ENCODE measurements at places on chromosomes 1 and 21. TPM values are rescaled to one million over a fixed set of nuclear protein-coding genes. Genes with fewer than 3 reads are reported as not detected.

DNA sequence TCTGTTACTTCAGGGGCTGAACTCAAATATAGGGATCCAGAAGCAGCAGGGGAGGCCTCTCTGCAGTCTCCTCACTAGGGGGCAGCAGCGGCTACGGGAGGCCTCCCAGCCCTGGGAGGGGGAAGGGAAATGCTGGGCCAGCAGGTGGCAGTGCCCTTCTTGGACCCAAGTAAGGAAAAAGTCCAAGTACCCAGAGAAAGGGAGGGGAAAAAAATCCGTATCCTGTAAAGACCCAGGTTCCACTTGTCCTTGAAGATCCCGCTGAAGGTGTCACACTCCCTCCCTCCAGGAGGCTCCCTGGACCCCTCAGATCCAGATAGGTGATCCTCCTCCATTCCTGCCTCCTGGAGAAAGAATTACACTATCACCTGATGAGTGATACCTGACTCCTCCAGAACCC is 14.1 kb upstream of the NUAK2 start:
- H3K27ac ChIP-seq: no peak overlapping the region
- H3K36me3 ChIP-seq: no peaks in the 10 kb centered on the region
- no peaks in the 10 kb centered on the region for H3K4me1 ChIP-seq
- no peak overlapping the region for H3K4me3 ChIP-seq
- no peak for DNase-seq

GRCh38 chr1:9882296-9882944 is 27.6 kb downstream of the CTNNBIP1 start:
- H3K36me3 ChIP-seq: no peaks in the 10 kb centered on the region
- H3K27me3 ChIP-seq: no peaks in the 10 kb centered on the region
- H3K4me1 ChIP-seq: no peaks in the 10 kb centered on the region
- DNase-seq: no peak

DNA sequence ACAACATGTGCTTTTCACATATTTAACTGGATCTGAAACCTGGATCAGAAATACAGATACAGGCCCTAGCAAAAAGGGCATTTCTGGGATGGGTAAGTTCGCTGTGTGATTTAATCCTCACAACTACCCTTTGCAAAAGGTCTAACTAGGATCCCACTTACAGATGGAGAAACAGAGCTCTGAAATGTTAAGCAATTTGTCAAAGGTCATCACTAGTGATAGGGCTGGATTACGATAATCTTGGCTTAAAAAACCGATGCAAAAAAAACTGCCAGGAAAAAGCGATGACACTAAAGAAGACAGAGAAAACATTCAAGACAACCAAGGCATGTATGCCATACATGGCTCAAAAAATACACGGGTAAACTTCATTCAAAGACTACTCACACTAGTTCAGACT is 29.9 kb downstream of the AHCTF1 start:
- no peak for DNase-seq
- no peak overlapping the region for H3K4me3 ChIP-seq
- no peaks in the 10 kb centered on the region for H3K27me3 ChIP-seq
- H3K36me3 ChIP-seq: peaks cover 95% of the 10 kb centered on the region
- no peaks in the 10 kb centered on the region for H3K4me1 ChIP-seq
- H3K27ac ChIP-seq: no peak overlapping the region

DNA sequence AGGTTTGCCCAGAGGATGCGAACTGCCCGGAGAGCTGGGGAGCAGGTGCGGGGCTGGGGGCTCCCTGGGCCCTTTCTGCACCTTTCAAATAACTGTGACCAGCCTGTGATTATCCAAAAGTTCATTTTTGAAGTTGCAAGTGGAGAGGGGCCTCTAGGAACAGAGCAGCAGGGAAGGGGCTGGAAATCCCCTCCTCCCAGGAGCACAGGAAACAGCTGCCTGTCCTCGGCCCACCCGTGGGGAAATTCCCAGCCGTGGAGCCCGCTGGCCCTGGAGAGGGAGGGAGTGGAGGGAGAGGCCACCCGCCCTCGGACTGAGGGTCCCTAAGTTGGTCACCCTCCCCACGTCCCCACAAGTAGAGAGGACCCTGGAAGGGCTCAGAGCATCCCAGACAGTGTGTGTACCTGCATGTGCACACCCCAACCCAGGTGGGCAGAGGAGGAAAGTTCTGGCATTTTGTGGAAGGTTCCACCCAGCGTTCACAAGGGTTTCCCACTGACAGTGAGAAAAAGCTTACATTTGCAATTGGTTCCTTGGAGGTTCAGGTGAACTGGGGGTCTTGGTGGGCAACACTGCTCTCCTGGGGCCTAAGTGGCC is 1.2 kb upstream of the TNFRSF4 start:
- H3K4me3 ChIP-seq: no peak overlapping the region
- H3K4me1 ChIP-seq: no peaks in the 10 kb centered on the region
- H3K27ac ChIP-seq: no peak overlapping the region
- peaks cover 33% of the 10 kb centered on the region for H3K36me3 ChIP-seq

DNA sequence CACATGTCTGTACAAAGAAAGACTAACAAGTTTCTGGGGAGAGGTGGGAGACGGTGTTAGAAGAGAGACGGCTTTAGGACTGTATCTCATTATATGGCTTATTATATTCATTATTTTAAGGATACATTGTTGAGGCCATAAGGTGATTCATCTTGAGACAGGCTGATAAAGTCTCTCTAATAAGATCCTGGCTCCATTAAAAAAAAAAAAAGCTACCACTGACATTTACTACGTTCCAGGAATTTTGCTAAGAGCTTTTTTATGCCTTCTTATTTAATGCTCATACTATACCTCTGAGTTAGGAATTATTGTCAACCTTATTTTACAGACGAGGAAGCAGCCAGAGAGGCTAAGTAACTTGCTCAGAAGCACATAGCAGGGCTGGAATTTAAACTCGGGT is 173.7 kb downstream of the GABPA start:
- no peaks in the 10 kb centered on the region for H3K4me1 ChIP-seq
- H3K27ac ChIP-seq: peak overlapping the region; percentile 20
- DNase-seq: no peak
- H3K4me3 ChIP-seq: no peak overlapping the region
- no peaks in the 10 kb centered on the region for H3K27me3 ChIP-seq
- H3K36me3 ChIP-seq: no peaks in the 10 kb centered on the region

- H3K4me3 ChIP-seq: no peak overlapping the region
- DNase-seq: no peak
- H3K36me3 ChIP-seq: no peaks in the 10 kb centered on the region
- H3K27me3 ChIP-seq: no peaks in the 10 kb centered on the region
- H3K4me1 ChIP-seq: no peaks in the 10 kb centered on the region
- no peak overlapping the region for H3K27ac ChIP-seq
Observed at GRCh38 chr1:34787461-34788420, 5.1 kb upstream of the GJA4 start.

- H3K27me3 ChIP-seq: no peaks in the 10 kb centered on the region
- DNase-seq: no peak
- H3K36me3 ChIP-seq: peaks cover 1% of the 10 kb centered on the region
- H3K4me1 ChIP-seq: peaks cover 18% of the 10 kb centered on the region
- no peak overlapping the region for H3K4me3 ChIP-seq
Observed at GRCh38 chr1:108747898-108748297, 1.4 kb downstream of the STXBP3 start.

DNA sequence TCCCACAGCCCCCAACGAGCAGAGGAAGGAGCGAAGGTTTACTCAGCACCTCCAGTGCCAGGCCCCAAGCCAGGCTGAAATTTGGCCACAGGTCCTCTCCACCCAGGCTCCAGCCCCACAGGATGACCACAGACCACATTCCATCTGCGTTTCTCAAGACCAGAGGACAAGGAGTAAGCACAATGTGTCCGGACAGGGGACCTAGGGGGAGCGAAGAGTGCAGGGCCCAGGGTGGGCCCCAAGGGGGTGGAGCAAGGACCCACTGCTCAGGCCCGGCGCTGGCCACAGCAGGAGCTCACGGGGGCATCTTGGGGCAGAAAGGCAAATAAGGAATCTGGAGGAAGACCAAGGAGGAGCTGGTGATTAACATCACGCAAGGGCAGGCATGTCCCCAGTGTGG is 100.5 kb downstream of the NPHP4 start:
- no peak overlapping the region for H3K4me3 ChIP-seq
- no peaks in the 10 kb centered on the region for H3K27me3 ChIP-seq
- H3K36me3 ChIP-seq: no peaks in the 10 kb centered on the region
- no peak for DNase-seq

DNA sequence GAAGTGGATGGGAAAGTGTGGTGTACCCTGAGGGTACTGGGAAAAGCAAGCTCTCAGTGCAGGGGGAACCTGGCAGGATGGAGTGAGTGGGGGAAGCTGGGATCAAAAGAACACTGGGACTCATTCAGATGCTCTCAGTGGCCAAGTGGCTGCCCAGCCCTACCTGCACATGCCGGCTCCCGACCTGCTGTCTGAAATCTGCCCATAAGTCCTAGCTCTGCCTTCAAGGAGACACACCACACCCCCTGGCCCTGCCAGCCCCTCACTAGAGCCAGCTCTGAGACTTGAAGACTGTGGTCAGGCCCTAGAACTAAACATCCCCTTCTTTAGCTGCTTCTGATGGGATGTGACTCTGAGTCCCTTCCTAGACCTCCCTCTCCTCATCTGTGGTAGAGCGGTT is 2.2 kb downstream of the TMEM54 start:
- no peaks in the 10 kb centered on the region for H3K36me3 ChIP-seq
- no peak overlapping the region for H3K4me3 ChIP-seq
- DNase-seq: no peak

- H3K27me3 ChIP-seq: no peaks in the 10 kb centered on the region
- DNase-seq: no peak
- no peaks in the 10 kb centered on the region for H3K4me1 ChIP-seq
- H3K36me3 ChIP-seq: no peaks in the 10 kb centered on the region
Observed at GRCh38 chr1:48196237-48196636, 26.3 kb upstream of the SLC5A9 start.

DNA sequence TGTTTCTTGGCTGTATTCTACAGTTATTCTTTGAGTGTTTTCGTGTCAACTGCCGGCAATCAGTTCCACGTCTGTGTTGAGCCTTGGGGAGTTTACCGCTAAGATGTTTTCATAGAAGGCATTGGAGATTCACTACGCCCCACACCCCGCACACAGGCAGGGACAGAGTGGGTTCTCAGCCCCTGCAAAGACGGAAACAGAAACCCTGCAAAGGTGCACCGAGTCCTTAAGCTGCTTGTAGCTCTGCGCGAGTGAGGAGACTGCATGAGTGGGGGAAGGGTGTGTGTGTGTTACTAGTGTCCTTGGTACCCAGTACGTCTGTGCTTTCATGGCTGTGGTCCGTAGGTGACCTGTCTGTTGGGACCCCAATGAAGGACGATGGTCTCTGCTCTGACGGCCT is 1.9 kb downstream of the LHX4 start:
- peaks cover 66% of the 10 kb centered on the region for H3K4me1 ChIP-seq
- peaks cover 85% of the 10 kb centered on the region for H3K27me3 ChIP-seq
- no peak for DNase-seq

DNA sequence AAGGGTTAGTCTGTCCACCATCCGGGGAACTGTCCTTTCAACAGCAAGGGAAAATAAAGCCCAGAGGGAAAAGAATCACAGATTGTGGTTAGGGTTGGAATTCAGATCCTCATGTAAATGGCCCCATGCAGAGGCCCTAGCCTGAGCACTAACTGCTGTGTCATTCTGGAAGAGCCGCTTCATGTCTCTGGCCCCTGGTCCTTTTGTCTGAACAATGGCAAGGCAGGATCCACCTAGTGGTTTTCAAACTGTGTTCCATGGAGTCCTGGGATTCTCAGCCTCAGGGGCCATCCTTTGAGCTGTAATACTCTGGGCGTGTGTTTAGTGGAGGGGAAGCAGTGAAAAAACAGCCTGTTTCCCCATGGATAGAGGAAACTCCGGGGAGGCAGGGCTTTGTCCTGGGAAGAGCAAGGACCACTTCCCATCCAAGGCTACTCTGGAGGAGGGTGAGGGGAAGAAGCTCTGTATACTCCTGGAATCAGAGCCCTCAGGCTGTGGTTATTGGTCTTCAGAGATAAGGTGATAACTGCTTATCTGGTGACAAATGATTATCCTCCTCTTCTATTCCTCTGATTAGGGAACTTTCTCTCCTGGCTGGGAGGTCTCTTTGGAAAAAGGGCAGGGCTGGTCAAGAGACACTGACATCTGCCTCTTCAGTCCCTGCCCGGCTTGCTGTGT is 19.2 kb downstream of the PAX7 start:
- H3K27ac ChIP-seq: no peak overlapping the region
- H3K27me3 ChIP-seq: peaks cover 40% of the 10 kb centered on the region
- no peaks in the 10 kb centered on the region for H3K36me3 ChIP-seq
- H3K4me3 ChIP-seq: no peak overlapping the region

DNA sequence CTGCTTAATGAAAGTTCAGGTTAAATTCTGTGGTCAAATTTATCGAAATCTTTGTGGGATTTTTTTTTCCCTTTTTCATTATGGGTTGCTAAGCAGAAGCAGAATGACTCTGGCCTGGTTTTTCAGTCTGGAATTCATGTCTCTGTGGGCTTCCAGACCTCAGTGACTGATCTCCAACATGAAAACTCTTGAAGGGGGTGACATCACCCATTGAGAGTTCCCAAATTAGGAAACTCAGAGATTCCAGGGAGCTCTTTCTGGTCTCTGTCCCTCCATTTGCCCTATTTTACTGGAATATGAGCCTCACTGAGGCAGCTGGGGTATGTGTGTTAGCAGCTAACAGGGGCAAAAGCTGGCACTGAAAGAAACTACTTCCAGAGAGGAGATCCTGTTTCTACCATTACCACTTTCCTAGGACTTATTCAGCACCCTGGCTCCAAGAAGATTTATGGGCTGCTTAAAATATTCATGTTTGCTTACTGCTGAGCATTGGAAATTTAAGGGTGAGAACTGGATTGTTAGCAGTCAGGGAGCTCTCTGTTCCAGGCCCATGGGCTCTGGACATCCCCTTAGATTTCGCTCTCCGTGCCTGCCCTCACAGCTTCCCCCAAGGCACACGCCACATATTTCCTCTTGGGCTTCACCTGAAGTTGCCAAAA is 203.4 kb upstream of the SPAG17 start:
- H3K36me3 ChIP-seq: no peaks in the 10 kb centered on the region
- no peaks in the 10 kb centered on the region for H3K27me3 ChIP-seq
- no peak for DNase-seq
- H3K4me3 ChIP-seq: no peak overlapping the region

- H3K4me1 ChIP-seq: no peaks in the 10 kb centered on the region
- H3K36me3 ChIP-seq: no peaks in the 10 kb centered on the region
- no peak overlapping the region for H3K27ac ChIP-seq
- no peak overlapping the region for H3K4me3 ChIP-seq
- DNase-seq: no peak
Observed at GRCh38 chr1:80675454-80675853, 1125.3 kb upstream of the ADGRL2 start.

GRCh38 chr21:33696465-33696864 is 54.2 kb downstream of the ITSN1 start:
- no peaks in the 10 kb centered on the region for H3K27me3 ChIP-seq
- H3K36me3 ChIP-seq: no peaks in the 10 kb centered on the region
- no peak overlapping the region for H3K27ac ChIP-seq

GRCh38 chr1:118257946-118258345 is 72.9 kb upstream of the SPAG17 start:
- no peaks in the 10 kb centered on the region for H3K36me3 ChIP-seq
- H3K27me3 ChIP-seq: no peaks in the 10 kb centered on the region
- DNase-seq: no peak
- no peak overlapping the region for H3K4me3 ChIP-seq
- no peak overlapping the region for H3K27ac ChIP-seq

Gene HLX
- 6.2 TPM for total RNA-seq

Gene F3
- total RNA-seq: 25.6 TPM

Gene PRR9
- 1.2 TPM for total RNA-seq

Gene QSOX1
- 199 TPM for total RNA-seq

Gene RAB25
- total RNA-seq: not detected

Gene SPRR2F
- 2.8 TPM for total RNA-seq

Gene ATP1A2
- total RNA-seq: 228 TPM

Gene SPATC1L
- total RNA-seq: 12.5 TPM

Gene PGBD5
- total RNA-seq: 18.5 TPM

Gene UROD
- total RNA-seq: 56.7 TPM

Gene MTARC1
- 6.1 TPM for total RNA-seq

Gene RPS8
- 1,461 TPM for total RNA-seq

Gene NR1I3
- not detected for total RNA-seq

Gene FMO3
- total RNA-seq: 2.4 TPM
